ENCODE measurements at places on chromosomes 1 and 21.

DNA sequence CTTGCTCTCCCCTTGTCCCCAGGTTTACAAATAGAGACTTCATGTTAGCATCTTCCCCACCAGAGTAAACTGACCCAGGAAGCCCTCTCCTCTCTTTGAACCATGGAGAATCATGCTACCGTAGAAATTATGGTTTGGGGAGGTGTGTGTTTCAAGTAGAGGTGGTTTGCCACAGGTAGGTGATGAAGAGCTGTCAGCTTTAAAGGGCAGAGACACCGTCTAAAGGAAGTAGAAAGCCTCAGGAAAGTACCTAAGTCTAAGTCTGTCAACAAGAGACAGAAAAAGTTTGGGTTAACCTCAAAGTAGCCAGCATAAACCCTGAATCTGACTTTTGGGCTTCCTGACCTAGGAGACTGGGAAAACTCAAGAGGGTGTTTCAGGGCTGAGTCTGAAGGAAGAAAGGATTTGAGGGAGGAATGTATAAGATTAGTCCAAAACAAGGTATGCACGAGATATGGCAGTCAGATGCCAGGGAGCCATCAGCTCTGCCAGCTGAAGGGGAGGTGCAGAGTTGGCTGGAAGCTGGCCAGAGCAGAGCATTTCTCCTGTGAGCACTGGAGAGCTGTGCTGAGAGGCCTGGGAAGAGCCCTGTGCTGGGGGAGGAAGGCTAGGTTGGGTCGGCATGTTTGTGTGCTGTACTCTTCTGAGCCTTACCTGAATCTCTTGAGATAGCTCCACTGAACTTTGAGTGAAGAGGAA, 14.3 kb downstream of the ADAMTSL4 start:
- DNase-seq, result no peak

GRCh38 chr1:2391931-2392509, 379 bp downstream of the RER1 start:
- DNase-seq, result no peak

- DNase-seq, result no peak
Measured at GRCh38 chr1:213622365-213623063, 365.3 kb upstream of the PROX1 start.

- DNase-seq, result no peak
Measured at GRCh38 chr1:200426196-200426595, 16.4 kb upstream of the ZNF281 start.

GRCh38 chr1:89631816-89632656, 884 bp upstream of the LRRC8C start:
- no peak for DNase-seq

DNA sequence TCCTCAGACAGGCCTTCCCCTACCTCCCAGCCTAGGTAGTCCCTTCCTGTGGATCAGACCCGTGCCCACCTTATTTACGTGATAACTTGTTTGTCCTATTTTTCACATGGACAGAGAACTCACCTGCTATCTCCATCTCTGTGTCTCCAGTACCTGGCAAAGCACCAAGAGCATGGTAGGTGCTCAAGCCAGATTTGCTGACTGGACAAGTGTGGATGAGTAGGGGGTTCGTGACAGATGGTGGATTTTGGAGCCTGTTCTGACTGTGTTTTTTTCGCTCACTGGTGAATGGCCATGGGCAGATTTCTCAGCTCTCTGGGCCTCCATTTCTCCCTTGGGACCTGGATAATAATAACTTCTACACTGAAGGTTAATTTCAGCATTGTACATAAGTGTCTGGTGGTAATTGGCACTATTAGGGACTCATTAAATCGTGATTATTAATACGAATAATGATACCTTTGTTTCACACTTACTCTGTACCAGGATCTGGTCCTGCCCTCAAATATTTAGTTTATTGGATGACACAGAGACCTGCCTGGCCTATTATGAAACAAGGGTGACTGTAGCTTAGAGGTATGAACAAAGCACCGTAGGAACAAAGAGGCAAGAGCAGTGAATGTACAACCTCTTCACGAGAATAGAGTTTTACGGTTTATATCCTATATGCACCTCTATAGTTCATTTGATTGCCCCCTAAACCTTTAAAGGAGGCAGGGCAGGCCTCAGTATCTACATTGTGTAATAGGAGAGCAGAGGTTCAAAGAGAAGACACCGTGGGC, 24.5 kb upstream of the SLC26A9 start:
- DNase-seq, result no peak

DNA sequence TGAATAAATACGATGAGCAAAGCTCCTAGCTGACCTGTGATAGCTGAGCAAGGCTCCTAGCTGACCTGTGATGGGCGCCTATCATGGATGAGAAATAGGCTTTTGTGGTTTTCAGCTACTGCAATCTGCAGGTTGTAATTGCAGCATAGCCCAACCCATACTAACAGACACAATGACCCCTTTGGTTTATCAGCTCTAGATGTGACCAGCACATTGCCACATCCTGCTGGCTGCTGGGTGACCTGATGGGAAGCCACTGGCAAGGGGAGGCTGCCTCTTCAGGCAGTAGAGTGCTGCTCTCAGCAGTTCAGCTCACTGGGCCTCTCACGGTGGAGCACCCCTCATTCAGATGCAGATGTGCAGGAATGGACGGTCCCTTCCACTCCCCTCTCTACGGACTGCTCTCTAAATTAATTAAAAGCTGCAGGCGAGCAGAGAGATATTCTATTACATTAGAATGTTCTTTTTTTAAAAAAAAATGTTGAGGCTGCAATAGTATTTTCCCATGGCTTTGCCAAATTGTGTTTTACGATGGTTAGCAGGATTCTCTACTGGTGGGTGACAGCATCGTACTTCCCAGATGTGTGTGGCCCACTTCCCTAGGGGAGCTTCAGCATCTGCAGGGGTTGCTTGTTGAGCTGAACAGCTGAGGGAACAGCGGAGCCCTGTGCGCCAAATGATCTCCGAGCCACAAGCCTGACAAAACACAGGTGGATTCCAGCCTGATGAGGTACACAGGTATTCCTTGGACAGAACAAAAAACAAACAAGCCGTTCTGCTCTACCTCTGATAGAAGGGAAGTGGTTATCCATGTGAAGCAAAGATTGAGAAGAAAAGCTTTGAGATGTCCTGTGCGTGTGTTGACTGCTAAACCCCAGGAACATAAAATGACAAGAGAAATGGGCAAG, 65.0 kb downstream of the SYT6 start:
- no peak for DNase-seq

GRCh38 chr1:69328186-69328585, 239.5 kb upstream of the LRRC7 start:
- no peak for DNase-seq

- DNase-seq, result no peak
Measured at GRCh38 chr1:151849871-151850270, 3.6 kb downstream of the THEM5 start.

GRCh38 chr1:30845904-30846290, 62.7 kb downstream of the SDC3 start:
- DNase-seq, result no peak

- no peak for DNase-seq
Measured at GRCh38 chr1:1004780-1005697, 5.1 kb upstream of the HES4 start.

- no peak for DNase-seq
Measured at GRCh38 chr21:27168084-27168483, 201.2 kb upstream of the ADAMTS5 start.

- DNase-seq, result no peak
Measured at GRCh38 chr1:159055181-159055641, 21.4 kb downstream of the AIM2 start.

DNA sequence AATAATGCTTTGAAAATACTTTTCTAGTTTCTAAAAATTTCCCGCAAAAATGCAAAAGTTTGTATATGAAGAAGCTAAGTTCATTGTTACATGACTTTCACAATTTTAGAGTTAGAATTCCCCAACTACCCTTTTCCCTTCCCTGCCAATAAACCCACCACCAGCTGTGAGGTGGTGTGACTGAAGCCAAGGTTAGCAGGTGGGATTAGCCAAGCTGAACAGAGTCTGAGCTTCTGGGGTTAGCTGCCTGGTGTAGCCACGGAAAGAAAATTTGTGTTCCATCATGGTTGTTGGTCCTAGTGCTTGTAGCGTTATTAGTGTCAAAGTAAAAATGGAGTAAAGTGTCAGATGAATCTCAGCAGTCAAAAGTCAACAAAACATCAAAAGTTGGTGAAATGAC, 110.9 kb downstream of the ASTN1 start:
- DNase-seq, result no peak

DNA sequence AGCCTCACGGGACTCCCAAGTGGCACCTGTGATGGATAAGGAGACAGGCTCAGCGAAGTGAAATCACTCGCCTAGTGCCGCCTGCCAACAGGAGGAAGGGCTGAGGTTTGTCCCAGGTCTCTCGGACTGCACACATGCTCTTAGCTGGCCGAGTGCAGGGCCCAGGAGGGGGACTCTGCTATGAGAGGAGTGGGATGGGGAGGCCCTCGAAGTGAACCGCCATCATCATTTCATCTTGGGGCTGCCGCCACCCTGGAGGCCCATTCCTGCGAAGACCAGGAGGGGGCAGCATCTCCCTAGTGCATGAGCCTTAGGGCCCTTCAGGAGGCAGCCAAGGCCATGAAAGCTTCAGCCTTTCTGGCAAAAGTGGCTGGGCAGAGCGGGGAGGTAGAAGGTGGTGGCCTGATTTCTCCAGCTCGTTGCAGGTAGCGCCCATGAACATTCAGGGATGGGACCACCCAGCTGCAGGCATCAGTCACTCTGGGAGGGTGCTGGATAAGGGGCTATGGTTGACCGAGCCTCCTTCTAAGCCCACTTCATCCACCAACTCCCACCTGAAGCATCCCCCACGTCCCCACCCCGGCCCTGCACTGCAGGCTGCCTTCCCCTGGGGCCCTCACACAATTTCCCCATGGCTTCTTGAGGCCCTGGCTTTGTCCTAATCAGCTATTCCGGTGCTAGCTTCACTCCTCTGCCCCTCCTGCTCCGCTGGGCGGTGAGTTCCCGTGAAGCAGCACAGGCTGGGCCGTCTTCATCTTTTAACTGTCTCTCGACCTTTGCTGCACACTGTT, 17.2 kb upstream of the RASSF5 start:
- DNase-seq, result no peak

DNA sequence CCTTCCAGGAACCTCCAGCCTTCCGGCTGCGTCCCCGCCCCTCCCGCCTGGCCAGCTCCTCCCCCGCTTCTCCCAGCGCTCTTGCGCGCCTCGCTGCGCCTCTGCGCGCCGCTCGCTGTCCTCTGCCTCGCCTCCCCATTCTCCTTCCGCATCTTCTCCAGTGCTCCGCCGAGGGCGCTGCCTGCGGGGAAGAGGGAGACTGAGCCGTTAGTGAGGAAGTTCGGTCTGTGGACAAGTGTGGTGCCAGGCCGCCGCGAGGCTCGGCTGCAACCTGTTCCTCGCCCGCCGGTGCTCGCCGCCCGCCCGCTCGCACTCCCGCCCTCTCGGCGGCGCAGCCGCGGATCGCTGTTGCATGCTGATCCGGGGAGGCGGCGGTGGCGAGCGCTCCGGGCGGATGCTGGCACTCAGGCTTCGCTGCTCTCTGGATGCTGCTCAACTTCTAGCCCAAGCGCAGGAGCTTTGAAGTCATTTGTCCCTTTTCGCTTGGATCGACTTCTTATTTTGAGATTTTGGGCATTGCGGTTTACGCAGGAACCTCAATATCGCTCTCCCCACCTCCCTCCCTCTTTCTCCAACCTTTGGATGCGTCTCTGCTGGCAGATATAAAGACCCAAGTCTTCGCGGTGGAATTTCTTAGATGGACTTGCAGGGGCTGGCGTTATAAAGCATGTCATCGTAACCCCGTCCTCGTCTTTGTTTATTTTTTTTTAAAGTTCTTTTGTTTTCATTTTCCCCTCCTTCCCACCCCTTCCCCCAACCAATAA, 614 bp upstream of the CACNA1E start:
- no peak for DNase-seq

GRCh38 chr1:50720457-50721053, 239.5 kb downstream of the FAF1 start:
- no peak for DNase-seq

GRCh38 chr1:82162486-82163420, 362.0 kb downstream of the ADGRL2 start:
- no peak for DNase-seq

GRCh38 chr1:33848205-33848937, 15.5 kb upstream of the HMGB4 start:
- DNase-seq, result no peak

- DNase-seq, result no peak
Measured at GRCh38 chr1:62281922-62282555, 37.2 kb downstream of the KANK4 start.

DNA sequence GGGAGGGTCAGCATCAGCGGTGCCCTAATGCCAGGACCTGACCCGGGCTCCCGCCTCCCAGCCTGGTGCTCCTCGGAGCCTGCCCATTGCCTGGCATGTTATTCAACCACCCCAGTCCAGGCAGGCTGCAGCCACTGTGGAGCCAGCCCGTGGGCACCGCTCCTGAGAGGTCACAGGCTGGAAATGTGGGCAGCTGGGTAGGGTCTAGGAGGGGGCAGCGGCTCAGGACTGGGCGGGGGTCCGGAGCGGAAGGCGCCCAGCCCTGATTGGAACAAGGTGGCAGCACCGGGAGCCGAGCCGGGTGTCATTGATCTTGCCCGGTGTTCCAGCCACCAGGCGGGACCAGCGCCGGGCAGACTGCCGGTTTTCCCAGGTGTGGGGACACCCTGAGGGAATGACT, 12.7 kb upstream of the RUNX3 start:
- no peak for DNase-seq

GRCh38 chr1:167516404-167517388, 1.6 kb downstream of the CD247 start:
- no peak for DNase-seq

DNA sequence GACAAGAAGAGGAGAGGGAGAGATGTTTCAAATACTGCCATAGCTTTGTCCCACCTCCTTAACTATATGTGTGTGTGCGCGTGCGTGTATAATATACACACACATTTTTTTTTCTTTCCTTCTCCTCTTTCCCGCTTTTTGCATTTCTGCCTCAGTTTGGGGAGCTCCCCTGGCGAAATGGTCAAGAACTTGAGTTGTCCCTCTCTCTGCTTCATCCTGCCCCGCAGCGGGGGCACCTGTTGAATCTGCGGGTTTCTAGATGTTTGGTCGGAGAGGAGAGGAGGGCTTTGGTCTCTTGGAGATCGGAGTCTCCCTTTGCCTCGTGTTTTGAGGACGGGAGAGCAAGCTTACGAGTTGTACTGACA, 504 bp downstream of the SCCPDH start:
- DNase-seq, result no peak

DNA sequence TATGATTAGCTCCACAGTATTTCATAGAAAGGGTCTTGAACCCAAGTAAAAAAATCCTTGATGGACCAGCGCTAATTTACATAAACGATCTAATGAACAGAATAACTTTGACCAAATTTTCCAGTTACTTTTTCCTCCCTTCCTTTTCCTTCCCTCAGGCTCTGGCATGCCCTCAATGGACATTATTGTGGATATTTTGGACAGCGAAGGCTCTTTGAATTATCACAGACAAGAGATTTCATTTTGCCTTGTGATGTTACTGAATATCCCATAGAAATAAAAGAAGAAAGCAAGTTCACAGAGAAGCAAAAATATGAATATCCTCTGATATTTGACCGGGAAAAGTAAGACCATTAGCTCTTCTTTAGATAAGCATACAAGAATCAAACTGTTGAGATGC, 60.3 kb upstream of the EXO1 start:
- no peak for DNase-seq

DNA sequence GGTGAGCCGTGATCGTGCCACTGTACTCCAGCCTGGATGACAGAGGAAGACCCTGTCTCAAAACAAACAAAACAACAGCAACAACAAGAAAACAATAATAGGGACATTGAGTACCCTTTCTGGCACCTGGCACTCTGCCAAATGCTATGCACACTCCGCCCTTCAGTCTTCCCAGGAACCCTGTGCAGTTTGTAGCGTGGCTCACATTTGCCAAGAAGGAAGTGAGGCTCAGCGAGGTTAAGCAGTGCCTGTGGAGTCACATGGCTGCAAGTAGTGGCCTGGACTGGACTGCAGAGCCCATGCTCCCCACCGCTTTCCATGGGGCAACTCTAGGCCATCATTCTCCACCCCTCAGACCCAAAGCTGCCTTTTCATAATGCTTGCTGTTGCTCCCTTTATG, 5.3 kb upstream of the EVA1B start:
- no peak for DNase-seq

Data from cortex of kidney (tissue), 1 donor.